ENCODE measurements at places on chromosomes 13 and 19. TPM values are rescaled to one million over a fixed set of nuclear protein-coding genes. Genes with fewer than 3 reads are reported as not detected.

GRCh38 chr19:46428239-46429135 lies at the start of gene PNMA8C:
Gene PNMA8C, minus strand, starts transcription at chr19:46428936. Its CDS starts 577 bp downstream, at chr19:46428359.
- no peaks in the 10 kb centered on the region for H3K36me3 ChIP-seq
- peak within 1 kb of the TSS; percentile 59 for H3K4me3 ChIP-seq
- H3K27ac ChIP-seq, result no peak within 1 kb of the TSS
- DNase-seq, result no peak
- peaks cover 14% of the 10 kb centered on the region for H3K27me3 ChIP-seq
- peaks cover 6% of the 10 kb centered on the region for H3K4me1 ChIP-seq

Gene SMIM44
- not detected for total RNA-seq

DNA sequence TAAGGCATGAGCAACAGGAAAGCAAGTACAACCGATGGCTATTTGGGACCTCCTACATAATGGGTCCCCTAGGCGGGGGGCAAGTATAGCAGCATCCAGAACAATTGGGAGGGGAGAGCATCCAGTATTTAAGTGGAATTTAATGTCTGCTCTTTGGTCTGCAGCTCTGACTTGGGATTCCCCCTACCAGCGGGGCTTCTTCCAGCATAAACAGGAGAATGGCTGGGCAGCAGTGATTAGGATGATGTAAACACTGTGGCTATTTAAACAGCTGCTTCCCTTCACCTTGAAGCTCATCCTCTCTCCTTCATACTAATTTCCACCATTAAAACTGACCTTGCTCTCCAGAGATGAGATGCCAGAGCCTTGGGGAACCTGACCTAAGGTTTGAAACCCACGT lies 73.9 kb upstream of the OXGR1 start:
- no peak overlapping the region for H3K4me3 ChIP-seq
- DNase-seq, result no peak
- H3K4me1 ChIP-seq, result peaks cover 7% of the 10 kb centered on the region
- no peaks in the 10 kb centered on the region for H3K36me3 ChIP-seq
- H3K27ac ChIP-seq, result no peak overlapping the region
- H3K27me3 ChIP-seq, result no peaks in the 10 kb centered on the region

DNA sequence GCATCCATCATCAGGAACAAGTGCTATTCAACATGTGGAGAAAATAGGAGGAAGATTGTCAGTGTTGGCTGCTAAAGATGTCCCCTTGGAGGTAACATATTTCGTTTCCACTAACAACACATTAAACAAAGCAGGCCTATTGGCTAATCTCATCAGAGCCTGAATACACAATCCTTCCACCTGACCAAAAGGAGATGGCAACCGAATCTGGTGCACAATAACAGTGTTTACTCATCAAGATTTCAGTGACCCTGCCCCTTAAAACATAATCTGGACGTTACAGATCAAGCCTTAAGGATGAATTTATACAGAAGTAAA lies 582.5 kb downstream of the EFNB2 start:
- H3K36me3 ChIP-seq, result no peaks in the 10 kb centered on the region
- no peaks in the 10 kb centered on the region for H3K4me1 ChIP-seq
- H3K4me3 ChIP-seq, result no peak overlapping the region
- H3K27me3 ChIP-seq, result no peaks in the 10 kb centered on the region
- H3K27ac ChIP-seq, result no peak overlapping the region
- no peak for DNase-seq

DNA sequence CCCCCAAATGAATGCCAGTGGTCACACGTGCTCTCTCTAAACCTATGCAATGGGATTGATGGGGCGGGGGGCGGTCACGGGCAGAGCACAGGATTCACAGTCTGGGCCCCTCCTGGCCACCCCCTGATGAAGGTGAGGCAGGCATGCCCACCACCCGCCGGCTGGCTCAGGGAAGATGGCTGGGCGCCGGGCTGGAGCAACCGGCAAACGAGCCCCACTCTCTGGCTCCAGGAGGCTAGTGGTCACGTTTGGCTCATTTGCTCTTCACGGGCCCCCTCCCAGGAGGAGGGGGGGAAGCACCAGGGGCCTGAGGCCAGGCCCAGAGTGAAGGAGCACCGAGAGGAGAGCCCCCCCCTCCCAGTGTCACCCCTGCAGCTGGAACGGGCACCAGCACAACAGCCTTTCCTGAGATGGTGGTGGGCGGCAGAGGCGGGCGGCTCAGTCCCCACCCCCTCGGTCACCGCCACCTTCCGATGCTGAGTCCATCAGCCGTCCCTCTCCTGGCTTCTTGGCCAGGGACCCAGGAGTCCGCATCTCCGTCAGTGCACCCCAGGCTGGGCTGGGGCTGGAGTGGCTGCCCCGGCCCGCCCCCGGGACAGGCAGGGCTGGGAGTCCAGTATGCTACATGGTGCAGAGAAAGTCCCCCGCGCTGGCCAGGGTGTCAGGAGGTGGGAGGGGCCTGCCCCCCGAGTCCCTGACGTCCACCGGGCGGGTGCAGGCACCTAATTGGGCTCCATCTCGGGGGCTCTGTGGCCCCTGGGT lies 9.7 kb downstream of the BBC3 start:
- H3K27me3 ChIP-seq, result no peaks in the 10 kb centered on the region
- H3K36me3 ChIP-seq, result peaks cover 9% of the 10 kb centered on the region
- H3K4me1 ChIP-seq, result peaks cover 3% of the 10 kb centered on the region
- H3K4me3 ChIP-seq, result no peak overlapping the region
- no peak overlapping the region for H3K27ac ChIP-seq
- DNase-seq, result no peak

DNA sequence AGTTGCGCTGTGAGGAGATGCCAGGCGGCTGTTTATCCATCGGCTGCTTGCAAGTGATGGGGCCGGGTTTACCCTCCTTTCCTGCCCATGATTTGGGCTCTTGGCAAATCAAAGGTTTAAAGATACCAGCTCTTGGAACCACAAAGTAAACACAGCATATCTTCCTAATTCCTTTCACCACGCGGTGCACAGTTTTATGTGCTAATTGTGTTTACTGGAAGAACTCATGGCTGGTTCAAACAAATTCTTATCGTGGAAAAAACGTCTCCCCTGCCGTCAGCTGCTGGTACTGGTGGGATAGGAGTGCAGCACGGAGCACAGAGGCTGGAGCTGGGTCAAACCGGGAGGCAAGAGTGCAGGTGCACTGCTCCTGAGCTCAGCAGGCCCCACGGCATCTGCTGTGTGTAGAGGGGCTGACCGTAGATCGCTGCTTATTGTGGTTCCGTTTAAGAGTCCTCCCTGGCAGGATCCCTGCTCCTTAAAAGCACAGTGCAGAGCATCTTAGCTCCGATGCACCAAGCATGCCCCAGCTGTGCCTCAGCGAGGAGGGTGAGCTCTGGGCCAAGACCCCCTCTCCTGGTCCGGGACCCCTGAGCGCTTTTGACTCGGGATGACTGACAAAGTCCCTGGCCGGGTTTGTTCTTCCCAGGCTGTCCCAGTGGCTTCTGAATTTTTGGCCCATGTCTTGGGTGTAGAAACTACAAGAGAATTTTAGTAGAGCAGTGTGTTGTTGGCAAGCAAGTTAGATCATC lies 51.3 kb upstream of the GAS6 start:
- H3K4me3 ChIP-seq, result no peak overlapping the region
- DNase-seq, result no peak
- H3K36me3 ChIP-seq, result no peaks in the 10 kb centered on the region
- H3K4me1 ChIP-seq, result no peaks in the 10 kb centered on the region

Gene PLPP2
- total RNA-seq, result 101 TPM

GRCh38 chr19:10680545-10681135 lies 20.6 kb upstream of the QTRT1 start:
- no peaks in the 10 kb centered on the region for H3K27me3 ChIP-seq
- no peak for DNase-seq
- H3K27ac ChIP-seq, result no peak overlapping the region
- H3K36me3 ChIP-seq, result peaks cover 90% of the 10 kb centered on the region
- H3K4me1 ChIP-seq, result no peaks in the 10 kb centered on the region

DNA sequence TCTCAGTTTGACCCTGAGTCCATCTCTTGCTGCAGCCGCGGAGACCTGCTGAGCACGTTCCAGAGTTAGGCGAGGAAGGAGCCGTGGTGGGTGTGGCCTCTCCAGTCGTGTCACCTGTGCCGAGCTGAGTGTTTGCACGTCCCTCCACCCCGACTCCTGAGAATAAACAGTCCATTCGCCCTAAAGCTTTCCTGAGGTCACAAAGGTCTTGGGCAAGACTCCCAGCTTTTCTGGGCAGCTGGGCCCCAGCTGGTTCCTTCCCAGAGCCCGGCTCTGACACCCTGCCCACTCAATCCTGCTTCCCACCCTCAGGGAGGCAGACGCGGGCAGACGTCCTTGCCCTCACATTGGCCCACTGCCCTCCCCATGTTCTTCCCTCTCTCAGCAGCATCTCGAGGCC lies 142.2 kb downstream of the KCTD15 start:
- H3K27me3 ChIP-seq, result no peaks in the 10 kb centered on the region
- no peak for DNase-seq
- no peak overlapping the region for H3K27ac ChIP-seq
- no peaks in the 10 kb centered on the region for H3K4me1 ChIP-seq

DNA sequence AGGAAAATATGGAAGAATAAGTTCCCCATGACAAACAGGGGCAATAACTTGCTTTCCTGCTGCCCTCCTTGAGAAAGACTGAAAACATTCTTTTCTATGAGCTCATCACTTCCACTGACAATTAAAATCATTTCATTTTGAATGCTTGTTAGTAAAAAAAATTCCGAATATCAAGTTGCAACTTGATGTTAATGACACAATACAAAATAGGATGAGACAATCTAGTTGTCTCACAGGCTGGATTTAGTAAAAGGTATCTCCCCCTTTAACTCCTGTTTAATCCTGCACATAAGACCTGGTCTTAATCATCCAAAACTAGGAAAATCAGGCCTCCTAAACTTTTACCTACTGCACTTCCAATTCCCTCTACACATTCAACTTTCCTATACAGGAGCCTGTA lies 24.7 kb downstream of the IRS2 start:
- H3K27ac ChIP-seq, result no peak overlapping the region
- no peaks in the 10 kb centered on the region for H3K27me3 ChIP-seq
- H3K4me3 ChIP-seq, result no peak overlapping the region
- H3K4me1 ChIP-seq, result no peaks in the 10 kb centered on the region
- H3K36me3 ChIP-seq, result no peaks in the 10 kb centered on the region
- no peak for DNase-seq

Gene ZNF560
- total RNA-seq, result not detected

- no peak overlapping the region for H3K27ac ChIP-seq
- H3K36me3 ChIP-seq, result no peaks in the 10 kb centered on the region
- no peak overlapping the region for H3K4me3 ChIP-seq
These were observed 27.2 kb downstream of the COLGALT1 start for GRCh38 chr19:17582613-17583012.

GRCh38 chr13:39272994-39273393 lies 234.7 kb downstream of the NHLRC3 start:
- no peak overlapping the region for H3K4me3 ChIP-seq
- H3K27ac ChIP-seq, result no peak overlapping the region
- no peaks in the 10 kb centered on the region for H3K4me1 ChIP-seq
- no peak for DNase-seq

- H3K36me3 ChIP-seq, result no peaks in the 10 kb centered on the region
- no peaks in the 10 kb centered on the region for H3K4me1 ChIP-seq
- H3K4me3 ChIP-seq, result no peak overlapping the region
- no peaks in the 10 kb centered on the region for H3K27me3 ChIP-seq
- no peak for DNase-seq
These were observed 332.1 kb downstream of the SHISA2 start for GRCh38 chr13:25719666-25720065.

DNA sequence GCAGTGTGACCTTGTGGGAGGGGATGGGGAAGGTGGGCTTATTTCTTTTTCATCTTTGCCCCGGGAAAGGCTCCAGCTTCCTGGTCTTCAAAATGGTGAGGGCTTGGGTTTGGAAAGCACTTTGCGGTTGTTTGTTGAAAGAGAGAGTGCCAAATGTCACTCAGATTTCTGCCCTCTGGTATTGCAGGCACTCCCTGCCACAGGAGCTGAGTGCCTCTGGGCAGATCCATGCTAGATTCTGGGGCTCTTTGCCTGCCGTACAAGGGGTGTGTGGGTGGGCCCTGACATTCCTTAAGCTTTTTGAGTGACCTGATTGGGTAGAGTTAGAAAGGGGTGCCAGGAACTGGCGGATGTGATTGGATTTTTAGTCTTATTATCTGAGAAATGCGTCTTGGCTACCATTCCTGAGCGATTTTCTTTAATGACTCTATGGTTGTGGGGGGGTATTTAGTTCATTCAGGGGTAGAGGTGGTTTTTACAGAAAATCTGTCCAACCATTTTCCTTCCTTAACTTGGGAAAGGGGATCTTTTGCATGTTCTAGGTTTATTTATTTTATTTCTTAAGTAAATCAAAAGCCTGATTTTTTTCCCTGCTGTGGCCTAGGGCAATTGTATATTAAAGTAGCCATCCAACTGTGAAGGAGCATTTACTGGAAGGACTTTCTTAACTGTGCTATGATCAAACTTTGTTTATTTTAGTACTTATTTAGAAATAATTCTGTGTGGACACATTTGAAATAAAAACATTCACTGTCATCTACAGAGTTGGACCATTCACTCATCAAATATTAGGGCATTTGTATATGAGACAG lies 3.2 kb downstream of the ARHGAP35 start:
- H3K4me1 ChIP-seq, result peaks cover 9% of the 10 kb centered on the region
- no peaks in the 10 kb centered on the region for H3K27me3 ChIP-seq
- no peaks in the 10 kb centered on the region for H3K36me3 ChIP-seq

Gene DUS3L
- 39.1 TPM for total RNA-seq

GRCh38 chr19:45653634-45654033 lies 14.4 kb upstream of the GIPR start:
- H3K27me3 ChIP-seq, result no peaks in the 10 kb centered on the region
- DNase-seq, result no peak
- H3K4me1 ChIP-seq, result peaks cover 4% of the 10 kb centered on the region
- no peaks in the 10 kb centered on the region for H3K36me3 ChIP-seq

DNA sequence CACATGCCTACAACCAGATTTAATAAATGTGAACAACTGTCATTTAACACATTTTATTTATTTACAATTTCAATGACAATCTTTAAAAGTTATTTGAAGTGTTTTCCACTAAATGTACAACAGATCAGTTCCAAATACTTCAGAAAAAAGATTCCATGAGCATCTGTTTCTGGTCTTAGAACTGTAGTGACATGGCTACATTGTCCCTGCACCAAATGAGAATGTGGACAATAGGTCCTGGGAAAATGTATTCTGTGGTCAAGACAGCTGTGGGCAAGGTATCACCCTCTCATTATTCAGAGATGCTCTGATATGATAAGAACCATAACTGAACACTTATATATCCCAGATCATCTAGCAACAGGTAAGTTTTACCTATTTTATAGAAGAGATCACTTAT lies 43.7 kb downstream of the ELF1 start:
- H3K4me1 ChIP-seq, result no peaks in the 10 kb centered on the region
- H3K27me3 ChIP-seq, result no peaks in the 10 kb centered on the region
- no peaks in the 10 kb centered on the region for H3K36me3 ChIP-seq
- H3K27ac ChIP-seq, result no peak overlapping the region

DNA sequence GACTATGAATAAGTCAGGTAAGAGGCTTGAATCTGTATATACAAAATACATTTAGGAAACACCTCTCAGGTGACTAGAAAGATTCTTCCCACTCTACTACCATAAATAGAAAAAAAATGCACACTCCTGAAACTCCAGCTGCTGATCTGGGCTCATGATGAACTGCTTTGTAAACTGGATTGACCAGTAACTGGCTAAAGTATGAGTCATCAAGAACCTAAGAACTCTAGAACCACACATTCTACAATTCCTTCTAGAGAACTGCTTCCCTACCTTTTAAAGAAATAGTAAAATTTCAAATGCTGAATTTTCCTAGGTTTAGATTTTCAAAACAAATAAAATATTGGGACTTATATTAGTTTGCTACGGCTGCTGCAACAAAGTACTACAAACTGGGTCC lies 55.2 kb downstream of the ELF1 start:
- no peak overlapping the region for H3K27ac ChIP-seq
- H3K36me3 ChIP-seq, result no peaks in the 10 kb centered on the region
- no peaks in the 10 kb centered on the region for H3K27me3 ChIP-seq
- H3K4me3 ChIP-seq, result no peak overlapping the region
- no peak for DNase-seq

Gene ZNF99
- total RNA-seq, result not detected

Gene CYP2F1
- total RNA-seq, result 0.34 TPM

Measured in H1 (cell line).